Smooth muscle cell of the brain vasculature (primary cell): ENCODE measurements at places on chromosomes 7 and 10.

GRCh38 chr10:30447125-30447799, 13.3 kb downstream of the MAP3K8 start:
- DNase-seq: no peak

DNA sequence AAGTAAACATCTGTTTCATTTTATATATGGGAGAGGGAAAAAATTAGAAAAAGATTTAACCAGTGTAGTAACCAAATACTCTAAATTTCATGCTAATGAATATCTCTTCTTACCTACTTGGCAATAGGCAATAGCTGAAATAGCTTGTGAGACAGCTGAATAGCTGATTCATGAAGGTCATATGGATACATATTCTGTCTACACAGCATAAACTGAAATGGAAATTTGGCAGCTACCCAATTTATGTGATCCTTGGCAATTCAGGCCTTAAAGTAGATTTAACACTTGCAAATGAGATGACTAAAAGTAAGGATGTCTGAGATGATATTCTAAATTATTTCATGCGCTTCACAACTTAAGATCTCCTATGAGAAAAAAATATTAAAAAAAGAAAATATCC, 261.2 kb upstream of the SEMA3A start:
- peak; percentile 3 for DNase-seq

GRCh38 chr10:110562348-110562747, 5.1 kb upstream of the SMC3 start:
- no peak for DNase-seq

- peak; percentile 13 for DNase-seq
Measured at GRCh38 chr7:28573059-28573553, 160.8 kb downstream of the CREB5 start.

GRCh38 chr7:70114806-70115205, 516.5 kb downstream of the AUTS2 start:
- DNase-seq: no peak

- DNase-seq: peak; percentile 9
Measured at GRCh38 chr10:28533571-28534304, 820 bp downstream of the WAC start.

DNA sequence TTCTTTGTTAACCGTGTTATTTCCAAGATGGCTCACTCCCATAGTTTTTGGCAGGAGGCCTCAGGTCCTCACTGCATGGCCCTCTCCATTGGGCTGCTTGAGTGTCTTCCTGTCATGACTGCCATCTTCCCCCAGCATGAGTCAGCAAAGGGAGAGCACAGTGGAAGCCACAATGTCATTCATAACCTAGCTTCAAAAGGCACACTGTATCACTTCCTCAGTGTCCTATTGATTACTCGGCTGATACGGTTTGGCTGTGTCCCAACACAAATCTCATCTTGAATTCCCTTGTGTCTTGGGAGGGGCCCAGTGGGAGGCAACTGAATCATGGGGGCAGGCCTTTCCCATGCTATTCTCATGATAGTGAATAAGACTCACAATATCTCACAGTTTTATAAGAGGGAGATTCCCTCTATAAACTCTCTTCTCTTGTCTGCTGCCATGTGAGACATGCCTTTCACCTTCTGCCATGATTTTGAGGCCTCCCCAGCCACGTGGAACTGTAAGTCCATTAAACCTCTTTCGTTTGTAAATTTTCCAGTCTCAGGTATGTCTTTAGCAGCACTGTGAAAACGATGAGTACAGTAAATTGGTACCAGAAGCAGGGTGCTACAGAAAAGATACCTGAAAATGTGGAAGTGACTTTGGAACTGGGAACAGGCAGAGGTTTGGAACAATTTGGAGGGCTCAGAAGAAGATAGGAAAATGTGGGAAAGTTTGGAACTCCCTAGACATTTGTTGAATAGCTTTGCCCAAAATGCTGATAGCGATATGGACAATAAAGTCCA, 106.5 kb downstream of the PRLHR start:
- no peak for DNase-seq

GRCh38 chr10:112397592-112397991, 23.7 kb downstream of the ACSL5 start:
- no peak for DNase-seq

DNA sequence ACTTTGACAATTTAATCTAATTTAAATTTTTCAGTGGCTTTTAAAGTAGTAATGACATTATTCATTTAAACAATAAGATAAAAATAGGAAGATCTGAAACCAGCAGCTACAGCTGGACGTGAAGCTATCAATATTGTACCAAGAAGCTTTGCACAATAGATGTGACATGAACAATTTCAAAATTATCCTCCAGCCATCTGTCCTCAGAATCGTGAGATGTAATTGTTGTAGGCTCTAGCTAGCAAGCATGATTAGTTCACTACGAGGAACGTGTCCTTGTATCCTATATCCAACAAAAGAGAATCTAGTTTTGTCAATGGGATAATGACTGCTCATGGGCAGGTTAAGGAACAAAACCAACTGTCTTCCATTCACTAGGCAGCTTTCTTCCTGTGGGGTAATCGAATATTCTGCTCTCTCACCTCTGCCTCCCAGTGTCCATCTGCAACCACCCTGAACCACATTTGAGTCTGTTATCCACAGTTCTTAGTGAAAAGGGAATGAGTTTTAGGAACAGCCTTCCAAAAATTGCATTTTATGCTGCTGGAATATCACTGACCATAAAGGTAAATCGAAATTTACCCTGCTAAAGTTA, 247.3 kb downstream of the PARD3 start:
- DNase-seq: no peak

DNA sequence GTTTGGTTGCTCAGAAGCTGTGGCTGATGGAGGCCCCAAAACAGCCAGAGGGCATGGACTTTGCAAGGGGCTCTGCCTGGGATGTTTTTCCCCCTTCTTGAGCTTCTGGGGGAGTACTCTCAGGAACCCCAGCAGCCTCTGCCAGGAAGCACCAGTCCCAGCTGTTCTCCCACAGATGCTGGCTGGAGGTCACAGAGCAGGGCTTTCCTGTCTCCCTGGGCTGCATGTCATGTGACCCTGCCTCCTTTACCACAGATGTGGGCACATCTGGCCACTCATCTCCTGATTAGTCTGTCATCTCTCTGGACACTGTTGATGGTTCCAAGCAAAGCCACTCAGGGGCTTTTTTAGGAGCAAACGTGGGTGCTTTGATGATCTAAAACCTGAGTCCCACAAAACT, 136.7 kb downstream of the NEURL1 start:
- DNase-seq: no peak

- no peak for DNase-seq
Measured at GRCh38 chr10:6175329-6176055, 27.2 kb upstream of the PFKFB3 start.

DNA sequence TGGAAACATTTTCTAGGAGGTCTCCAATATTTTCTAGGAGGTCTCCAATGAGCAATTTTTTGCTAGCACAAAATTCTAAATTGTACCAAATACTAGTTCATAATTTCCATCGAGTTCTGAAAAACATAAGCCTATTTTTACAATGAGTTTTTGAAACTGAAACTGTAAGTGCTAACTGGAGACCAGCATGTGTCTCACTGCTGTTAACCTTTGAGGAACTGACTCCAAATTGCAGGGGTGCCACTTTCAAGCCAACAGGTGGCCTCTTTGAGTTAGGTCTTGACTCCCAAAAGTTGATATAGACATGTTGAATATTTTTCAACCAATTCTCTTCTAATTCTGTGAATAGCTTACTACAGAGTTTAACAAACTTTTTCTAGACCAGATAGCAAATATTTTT, 58.8 kb downstream of the CAV1 start:
- DNase-seq: no peak

DNA sequence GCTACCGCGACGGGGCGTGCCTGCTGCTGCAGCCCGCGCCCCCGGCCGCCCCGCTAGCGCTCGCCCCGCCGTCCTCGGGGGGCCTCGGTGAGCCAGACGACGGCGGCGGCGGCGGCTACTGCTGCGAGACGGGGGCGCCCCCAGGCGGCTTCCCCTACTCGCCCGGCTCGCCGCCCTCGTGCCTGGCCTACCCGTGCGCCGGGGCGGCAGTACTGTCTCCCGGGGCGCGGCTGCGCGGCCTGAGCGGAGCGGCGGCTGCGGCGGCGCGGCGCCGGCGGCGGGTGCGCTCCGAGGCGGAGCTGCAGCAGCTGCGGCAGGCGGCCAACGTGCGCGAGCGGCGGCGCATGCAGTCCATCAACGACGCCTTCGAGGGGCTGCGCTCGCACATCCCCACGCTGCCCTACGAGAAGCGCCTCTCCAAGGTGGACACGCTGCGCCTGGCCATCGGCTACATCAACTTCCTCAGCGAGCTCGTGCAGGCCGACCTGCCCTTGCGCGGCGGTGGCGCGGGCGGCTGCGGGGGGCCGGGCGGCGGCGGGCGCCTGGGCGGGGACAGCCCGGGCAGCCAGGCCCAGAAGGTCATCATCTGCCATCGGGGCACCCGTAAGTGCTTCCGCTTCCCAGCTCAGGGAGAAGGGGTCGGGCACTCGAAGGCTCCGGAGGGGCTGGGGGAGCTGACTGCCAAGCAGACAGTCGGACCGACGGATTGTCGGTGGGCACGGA, 761 bp downstream of the PTF1A start:
- no peak for DNase-seq

- no peak for DNase-seq
Measured at GRCh38 chr7:1137517-1138167, 22.4 kb downstream of the ZFAND2A start.

DNA sequence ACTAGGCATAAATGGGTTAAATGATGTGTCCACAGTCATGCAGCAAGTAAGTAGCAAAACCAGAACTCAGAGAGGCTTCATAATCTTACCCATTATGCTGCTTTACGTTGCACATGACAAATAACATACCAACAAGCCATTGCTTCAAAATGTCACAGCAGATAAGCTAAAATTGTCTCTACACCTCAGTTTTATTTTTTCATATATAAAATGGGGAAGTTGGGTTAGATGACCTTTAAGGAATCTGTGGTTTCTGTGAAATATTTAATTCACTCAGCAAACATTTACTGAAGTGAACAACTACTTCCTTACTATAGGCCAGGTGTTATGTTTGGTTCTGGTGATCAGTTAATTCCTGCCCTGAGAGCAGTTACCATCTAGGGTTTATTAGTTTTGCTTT, 2.2 kb upstream of the ASCC1 start:
- no peak for DNase-seq

DNA sequence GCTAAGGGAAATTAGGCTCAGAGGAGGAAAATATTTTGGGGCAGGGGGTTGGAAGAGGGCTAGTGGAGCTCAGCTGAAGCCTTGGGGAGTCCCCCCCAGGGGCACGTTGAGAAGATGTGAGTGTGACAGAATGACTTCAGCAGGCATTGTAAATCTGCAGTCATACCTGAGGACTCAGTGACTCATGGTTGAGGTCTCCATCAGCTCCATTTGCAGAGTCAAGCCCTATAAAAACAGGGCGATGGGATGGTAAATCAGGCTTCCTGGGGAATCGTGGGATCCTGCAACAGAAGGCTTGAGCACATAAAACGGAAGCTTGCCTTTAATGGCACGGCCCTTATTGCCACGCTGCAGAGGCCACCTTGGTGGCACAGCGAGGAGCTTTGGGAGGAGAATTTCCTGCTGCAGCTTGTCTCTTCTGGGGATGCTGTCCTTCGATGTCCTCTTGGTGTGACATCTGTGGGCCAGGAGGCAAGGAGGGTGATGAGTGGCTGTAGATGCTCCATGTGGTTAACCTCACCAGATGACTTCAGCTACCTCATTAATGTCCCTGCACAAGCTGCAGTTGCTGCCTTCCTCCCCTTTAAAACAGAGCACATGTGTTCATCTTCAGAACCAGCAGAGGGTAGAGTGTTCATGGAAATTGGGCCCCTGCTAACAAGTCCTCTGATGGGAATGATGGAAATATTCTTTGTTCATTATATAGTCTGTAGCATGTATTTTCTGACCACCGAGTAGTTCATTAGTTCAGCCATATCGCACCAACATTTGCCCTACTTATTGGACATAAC, 285.9 kb downstream of the LRMDA start:
- no peak for DNase-seq

- peak; percentile 40 for DNase-seq
Measured at GRCh38 chr7:91034459-91035368, 229.5 kb upstream of the FZD1 start.

GRCh38 chr10:14753441-14753840, 21.3 kb downstream of the FAM107B start:
- DNase-seq: no peak

DNA sequence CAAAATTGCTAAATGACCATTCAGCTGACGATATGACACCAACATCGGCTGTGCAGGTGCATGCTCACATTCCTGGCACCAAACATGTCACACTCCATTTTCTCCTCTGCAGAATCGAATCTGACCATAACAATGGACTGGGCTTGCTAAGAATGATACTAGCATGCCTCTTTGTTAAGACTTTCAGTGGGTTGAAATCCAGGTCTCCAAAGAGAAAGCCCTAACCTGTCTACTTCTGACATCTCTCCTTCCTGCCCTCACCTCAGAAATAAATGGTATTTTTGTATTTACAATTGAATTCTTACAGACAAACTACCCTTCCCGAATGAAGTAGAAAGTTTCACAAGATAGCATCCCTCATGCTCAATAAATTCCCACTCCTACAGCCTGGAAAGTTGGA, 373.9 kb downstream of the KCNMA1 start:
- DNase-seq: no peak

DNA sequence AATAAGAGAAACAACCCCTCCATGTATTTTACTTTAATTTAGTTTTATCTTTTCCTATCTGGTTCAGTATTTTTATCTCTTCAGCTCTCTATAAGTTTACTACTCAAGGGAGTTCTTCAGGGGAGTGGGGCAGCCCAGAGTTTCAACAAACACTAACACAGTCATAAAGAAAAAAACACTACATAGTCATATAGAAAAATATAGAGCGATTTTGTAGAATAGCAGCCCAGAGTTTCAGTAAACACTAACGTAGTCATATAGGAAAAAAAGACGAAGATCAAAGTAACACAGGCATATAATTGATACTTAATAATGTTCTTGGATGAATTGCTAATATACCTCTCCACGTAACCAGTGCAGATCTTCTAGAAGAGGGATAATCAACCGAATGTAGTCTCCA, 54.7 kb downstream of the PON1 start:
- DNase-seq: no peak

DNA sequence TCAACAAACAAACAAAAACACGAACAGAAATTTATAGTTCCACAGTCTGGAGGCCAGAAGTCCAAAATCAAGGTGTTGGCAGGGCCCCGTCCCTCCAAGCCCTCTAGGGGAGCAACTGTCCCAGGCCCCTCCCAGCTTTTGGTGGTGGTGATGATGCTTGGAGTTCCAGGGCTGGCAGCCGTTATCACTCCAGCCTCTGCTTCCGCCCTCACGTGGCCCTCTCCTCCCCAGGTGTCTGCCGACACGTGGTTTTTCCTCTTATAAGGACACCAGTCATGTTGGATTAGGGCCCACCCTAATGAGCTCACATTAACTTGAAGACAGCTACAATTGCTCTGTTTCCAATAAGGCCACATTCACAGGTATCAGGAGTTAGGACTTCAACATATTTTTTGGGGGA, 49.7 kb downstream of the MICALL2 start:
- no peak for DNase-seq
